Stomach (tissue), 19 donors: ENCODE measurements at places on chromosomes 13 and 19. TPM values are rescaled to one million over a fixed set of nuclear protein-coding genes. Genes with fewer than 3 reads are reported as not detected.
A peak's percentile ranks its signal among the peaks of the same experiment; 100 is the strongest.

GRCh38 chr13:103196356-103196755 lies 130.1 kb upstream of the SLC10A2 start:
- DNase-seq, result no peak

DNA sequence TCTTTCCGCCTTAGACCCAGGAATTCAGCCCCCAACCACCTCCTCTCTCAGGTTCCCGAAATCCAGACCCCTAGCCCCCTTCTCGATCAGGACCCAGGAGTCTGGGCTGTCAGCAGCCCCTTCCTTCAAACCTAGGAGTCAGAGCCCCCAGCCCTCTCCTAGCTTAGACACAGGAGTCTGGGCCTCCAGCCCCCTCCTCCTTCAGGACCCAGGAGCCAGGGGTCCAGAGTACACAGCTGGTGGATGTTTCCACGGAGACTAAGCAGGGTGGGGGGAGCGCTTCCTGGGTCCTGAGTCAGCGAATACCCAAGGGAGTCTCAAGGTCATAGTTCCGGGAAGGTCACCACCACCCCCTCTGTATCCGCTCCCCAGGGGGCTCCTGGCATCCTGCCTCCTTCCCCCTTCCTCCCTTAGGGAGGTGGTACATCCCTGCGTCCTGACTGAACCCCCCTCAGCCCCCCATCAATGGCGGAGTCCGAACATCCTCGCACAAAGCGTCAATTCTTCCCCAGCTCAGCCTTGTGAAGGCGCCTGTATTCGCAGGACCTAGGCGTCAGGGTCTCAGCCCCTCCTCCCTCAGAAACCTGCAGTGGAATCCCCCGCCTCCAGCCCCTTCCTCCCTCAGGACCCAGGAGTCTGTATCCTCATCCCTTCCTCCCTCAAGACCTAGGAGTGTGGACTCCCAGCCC lies 4.6 kb downstream of the CADM4 start:
- DNase-seq, result no peak

The TTC9B gene
- total RNA-seq, result not detected

- peak; percentile 81 for DNase-seq
Observed at GRCh38 chr19:55068950-55069864, 6.3 kb upstream of the RDH13 start.

- peak; percentile 15 for DNase-seq
Observed at GRCh38 chr19:9673912-9674662, 813 bp downstream of the ZNF562 start.

The DLEU7 gene
- total RNA-seq, result not detected

- DNase-seq, result peak; percentile 16
Observed at GRCh38 chr13:111490611-111491010, 170.2 kb downstream of the TEX29 start.

The LRP3 gene
- total RNA-seq, result 26.6 TPM
